ENCODE measurements at places on chromosomes 12 and 14.

DNA sequence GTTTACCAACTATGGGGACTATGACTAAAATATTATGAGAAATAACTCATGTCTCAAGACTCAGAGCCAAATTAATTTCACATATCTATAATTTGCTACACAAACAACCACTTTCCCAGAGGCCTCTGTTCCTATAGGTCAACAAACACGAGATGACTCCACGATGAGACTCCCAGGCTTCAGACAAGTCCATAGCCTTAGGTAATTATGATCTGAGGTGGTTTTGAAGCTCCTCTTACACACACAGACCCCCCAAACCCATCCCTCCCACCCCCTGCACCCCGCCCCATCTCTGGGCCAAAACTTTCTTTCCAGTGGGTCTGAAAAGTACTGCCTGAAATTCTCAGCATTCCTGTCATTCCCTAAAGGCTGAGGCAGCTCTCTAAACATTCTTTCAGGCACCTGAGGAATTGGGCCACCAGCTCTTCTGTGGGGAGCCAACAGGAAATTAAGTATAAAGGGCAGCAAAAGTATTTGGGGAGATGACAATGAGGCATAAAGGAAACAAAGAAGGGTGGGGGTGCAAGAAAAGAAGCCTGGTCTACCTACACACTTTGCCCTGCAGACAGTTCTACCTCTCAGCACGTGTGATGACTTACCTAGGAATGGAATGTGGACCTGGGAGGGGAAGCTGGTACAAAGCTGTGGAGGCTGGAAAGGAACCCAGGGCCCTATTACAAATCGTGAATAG lies 143.6 kb downstream of the PAWR start:
- no peak for DNase-seq

GRCh38 chr14:103731916-103732867 lies 16.6 kb downstream of the ZFYVE21 start:
- DNase-seq = no peak

- DNase-seq = peak; percentile 52
These were observed 244.4 kb upstream of the GARIN2 start for GRCh38 chr14:66944872-66945271.

GRCh38 chr12:130480887-130481286 lies 143.2 kb downstream of the PIWIL1 start:
- no peak for DNase-seq

DNA sequence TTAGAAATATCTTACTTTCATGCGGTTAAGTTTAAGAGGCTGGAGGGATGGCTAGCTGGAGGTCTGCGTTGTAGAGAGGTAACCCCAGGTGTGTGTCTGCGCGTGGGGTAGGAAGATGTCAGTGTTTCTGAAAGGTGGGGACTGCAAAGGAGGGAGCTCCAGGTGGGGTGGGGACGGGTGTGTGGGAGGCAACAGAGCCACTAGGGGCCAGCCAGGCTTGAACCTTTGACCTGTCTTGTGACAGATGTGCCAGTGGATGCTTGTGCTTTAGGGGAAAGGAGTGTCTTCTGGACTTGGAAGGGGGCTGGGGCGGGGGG lies 841 bp downstream of the GLI1 start:
- peak; percentile 71 for DNase-seq

GRCh38 chr14:69963966-69964365 lies 84.8 kb downstream of the SMOC1 start:
- DNase-seq = no peak

DNA sequence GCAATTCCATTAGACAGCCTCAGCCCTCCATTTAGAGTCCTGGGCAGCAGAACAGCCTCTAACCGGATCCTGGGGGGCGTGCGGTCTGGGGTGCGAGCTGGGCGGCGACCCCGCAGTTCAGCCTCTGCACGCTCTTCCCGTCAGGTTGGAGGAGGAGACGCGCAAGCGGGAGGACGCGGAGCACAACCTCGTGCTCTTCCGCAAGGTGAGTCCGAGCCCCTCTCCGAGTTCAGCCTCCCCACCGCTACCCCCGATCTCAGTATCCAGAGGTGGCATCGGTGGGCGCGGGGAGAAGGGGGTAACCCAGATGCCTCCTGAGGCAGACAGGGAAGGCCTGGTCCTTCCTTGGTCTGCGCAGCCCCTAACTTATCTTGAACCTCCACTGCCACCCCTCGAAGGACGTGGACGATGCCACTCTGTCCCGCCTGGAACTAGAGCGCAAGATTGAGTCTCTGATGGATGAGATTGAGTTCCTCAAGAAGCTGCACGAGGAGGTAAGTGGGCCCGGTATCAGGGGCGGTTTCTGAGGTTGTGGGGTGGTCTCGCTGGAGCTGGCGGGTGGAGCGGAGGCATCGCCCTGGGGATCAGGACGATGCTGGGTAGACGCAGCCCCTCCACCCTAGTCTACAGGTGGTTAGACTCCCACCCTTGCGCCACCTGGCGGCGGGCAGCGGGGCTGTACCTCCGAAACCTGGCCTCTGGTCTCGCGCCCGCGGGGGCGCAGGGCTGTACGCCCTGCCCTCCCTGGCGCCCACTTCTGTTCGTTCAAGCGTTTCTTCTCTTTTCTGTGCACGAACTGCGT lies 1.3 kb downstream of the PRPH start:
- DNase-seq = peak; percentile 85
